ENCODE measurements at places on chromosomes 3 and 15.

DNA sequence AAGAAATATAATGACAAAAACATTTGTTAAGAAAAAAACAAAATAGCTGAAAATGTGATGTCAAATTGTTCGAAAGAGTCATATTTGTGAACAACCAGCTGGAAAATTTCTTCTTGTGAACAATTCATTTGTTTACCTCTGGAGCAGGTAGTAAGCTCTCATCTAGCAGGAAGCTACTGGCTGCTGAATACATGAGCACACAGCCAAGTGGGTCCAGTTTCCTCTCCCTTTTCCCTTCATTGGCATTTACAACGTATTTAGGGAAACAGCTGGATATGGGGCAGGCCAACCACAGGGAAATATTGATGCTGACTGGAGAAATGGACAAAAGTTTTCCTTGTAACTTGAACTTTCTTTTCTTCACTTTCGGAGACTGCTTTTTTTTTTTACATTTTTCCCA lies 1354.7 kb upstream of the EPHA6 start:
- DNase-seq, result no peak

GRCh38 chr3:132840201-132840700 lies 118.0 kb upstream of the NPHP3 start:
- no peak for DNase-seq

- no peak for DNase-seq
These were observed 128.5 kb downstream of the C3orf70 start for GRCh38 chr3:185024406-185024805.

- no peak for DNase-seq
These were observed 68.9 kb upstream of the TNFSF10 start for GRCh38 chr3:172591876-172592771.

DNA sequence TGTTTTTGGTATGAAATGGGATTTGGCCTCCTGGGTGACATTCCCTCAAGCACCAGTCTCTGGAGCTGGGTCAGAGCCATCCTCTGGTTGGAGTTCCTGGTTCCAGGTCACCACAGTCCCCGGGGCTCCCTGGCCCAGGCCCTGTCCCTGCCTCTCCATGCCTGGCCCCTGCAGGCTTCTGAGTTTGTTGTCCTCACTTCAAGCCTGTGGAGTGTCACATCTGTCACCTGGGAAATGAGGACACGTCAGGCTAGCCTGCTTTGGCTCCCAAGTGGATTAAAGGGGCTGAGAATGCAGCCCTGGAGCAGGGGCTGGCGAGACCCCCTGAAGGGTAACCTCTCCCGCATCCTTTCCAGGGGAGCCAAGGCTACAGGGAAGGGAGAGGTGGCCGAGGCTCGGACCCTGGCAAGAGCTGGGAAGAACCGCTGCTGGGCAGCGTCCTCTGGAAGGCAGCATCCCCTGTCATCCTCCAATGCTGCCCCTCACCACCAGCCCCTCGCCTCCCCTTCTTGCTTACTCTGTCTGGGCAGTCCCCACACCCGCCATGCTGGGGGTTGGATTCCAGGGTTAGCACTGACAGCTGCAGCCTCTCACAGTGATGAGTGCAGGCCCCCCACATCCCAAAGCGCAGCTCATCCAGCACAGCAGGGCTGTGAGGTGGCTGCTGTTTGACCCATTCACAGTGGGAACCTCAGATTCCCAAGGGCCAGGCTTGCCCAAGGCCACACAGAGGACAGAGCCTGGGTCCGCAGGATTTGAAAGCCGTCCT lies 75.5 kb upstream of the IQSEC1 start:
- no peak for DNase-seq

DNA sequence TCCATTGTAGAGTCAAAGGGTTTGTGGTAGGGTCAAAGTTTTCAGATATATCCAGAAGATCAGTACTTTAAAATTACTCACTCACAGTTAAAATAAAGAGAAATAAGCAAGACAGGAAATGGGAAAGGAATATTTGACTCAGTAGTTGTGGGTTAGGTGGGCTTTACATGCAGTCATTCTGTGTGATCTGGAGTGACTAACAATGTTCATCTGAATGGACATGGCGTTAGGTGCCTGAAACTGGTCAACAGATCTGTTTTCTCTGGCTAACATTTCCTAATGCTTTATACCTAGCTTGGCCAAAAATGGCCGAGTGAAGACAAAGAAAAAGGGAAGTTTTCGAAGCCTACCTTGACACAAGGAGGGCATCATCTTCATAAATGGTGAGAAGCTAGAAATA lies 133.4 kb upstream of the SATB1 start:
- no peak for DNase-seq

- no peak for DNase-seq
These were observed 270.0 kb downstream of the NAALADL2 start for GRCh38 chr3:175129126-175129525.

- no peak for DNase-seq
These were observed 208.5 kb downstream of the TBL1XR1 start for GRCh38 chr3:176988795-176989194.

- DNase-seq, result no peak
These were observed 37.0 kb downstream of the NPTN start for GRCh38 chr15:73596174-73596573.

- no peak for DNase-seq
These were observed 168.8 kb upstream of the VEPH1 start for GRCh38 chr3:157672061-157672460.

- no peak for DNase-seq
These were observed 80.9 kb downstream of the THBS1 start for GRCh38 chr15:39661776-39662175.

GRCh38 chr3:81851176-81851575 lies 89.7 kb upstream of the GBE1 start:
- DNase-seq, result no peak

DNA sequence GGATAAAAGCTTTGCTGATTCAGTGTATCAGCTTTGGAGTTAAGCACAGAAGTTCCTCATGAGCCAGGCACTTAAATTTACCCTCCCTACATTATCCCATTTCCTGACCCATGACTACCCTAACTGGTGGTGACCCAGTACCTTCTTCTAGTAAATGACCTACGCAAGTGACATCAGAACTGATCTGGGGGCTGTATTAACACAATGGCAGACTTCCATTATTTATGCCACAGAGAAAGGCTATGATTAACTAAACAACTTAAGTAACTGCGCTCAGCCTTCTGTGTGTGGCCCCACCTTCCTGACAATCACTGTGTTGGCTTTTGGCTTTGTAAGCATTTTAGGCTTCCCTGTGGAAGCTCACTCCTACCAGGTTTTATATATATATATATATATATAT lies 1.9 kb downstream of the MB21D2 start:
- no peak for DNase-seq

DNA sequence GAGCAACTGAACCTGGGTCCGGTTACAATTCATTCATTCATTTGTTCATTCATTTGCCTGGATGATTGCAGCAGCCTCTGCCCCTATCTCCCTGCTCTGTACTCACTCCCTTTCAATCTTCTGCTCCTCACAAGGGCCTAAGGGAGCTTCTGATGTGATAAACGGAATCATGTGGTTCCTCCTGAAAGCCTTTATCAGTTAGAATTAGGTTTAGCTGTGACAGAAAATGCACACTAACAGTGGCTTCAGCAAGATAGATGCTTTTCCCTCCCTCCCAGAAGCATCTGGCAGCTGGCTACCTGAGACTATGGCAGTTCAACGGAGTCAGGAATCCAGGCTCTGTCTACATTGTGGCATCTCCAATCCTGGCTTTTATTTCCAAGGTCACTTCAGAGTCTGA lies 196.0 kb downstream of the ADAMTS9 start:
- no peak for DNase-seq

GRCh38 chr15:73867426-73867825 lies 5.9 kb upstream of the TBC1D21 start:
- DNase-seq, result no peak

DNA sequence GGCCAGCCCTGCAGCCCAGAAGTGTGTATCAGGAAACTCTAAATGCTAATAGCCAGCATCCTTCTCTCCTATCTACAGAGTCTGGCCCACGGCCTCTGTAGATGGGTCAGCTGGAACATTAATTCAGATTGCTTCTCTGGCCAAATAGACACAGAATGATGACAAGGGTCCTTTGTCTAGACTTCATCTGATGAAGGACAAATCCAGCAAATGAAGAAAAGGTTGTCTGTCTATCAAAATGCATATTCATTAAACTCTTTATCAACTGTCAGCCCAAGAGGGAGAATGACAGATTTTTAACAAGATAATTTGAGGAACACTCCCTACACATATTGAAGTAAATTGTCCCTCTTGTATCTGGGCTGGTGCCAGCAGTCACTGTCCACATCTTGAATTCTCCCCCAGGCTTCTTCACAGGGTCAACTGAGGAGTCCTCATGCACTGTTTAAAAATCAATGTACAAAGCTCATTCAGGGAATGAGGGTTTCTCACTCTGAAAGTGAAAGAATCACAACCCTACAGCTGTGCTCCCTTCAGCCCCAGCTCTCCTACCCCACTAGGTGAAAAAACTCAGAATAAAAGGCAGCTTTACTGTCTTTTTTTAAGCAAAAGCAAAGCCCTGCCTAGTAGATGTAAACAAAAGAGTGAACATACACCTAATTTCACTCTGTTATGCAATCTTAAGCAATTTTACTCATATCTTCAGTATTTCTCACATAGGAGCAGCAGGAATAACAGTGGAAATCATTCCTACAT lies 507.7 kb downstream of the IGSF11 start:
- no peak for DNase-seq

DNA sequence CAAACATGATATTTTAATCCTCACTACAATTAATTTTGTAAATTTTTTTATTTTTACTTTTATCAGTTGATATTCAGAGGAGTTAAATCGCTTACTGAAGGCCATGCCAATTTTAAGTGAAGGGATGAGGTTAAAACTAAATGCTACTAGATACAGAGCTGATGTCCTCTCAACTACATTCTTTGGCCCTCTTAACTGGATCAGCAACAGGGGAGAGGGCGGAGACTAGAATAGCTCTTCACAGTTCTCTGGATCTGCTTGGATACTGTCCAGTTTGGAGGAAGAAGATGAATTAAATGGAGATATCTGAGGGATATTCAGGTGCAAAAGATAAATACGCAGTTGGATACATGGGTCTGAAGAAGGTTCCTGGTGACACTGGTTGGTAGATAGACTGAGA lies 85.6 kb upstream of the LYSMD4 start:
- no peak for DNase-seq

DNA sequence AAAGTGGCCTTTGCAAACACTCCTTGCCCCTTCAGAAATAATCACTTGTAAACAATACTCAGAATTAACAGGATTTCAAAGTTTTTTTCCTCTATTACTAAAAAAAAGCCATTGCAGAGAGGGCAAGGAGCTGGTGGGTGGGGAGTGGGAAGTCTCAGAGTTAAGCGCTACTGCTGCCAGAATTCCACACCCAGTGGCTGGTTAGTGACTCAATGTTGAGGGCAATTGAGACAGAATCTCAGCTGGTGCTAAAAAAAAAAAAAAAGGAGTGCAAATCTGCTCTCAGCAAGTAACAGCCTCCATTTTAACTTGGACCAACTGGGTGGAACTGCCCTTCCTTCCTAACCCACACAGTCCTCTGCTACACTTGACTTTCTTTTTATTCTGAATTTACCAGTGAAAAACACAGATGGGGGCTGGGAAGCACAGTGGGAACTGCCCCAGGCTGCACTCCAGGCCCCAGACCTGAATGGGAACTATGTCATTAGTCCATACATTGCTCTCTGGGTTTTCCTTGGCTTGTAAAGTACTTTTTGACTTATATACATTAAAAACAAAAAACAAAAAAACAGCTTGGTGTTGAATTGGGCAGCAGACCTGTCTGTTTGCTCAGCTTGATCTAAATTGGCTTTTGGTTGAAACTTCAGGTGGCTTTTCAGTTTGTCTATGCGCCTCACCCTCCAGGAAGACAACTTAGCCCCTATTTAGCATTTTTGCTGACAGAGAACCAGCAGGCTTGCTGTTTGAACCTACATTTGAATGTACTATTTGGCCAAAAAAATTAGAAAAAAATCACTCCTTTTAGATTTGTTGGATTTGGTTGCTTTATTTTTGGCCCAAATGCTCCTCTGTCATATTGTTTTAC lies 357.8 kb upstream of the TBL1XR1 start:
- DNase-seq, result no peak

DNA sequence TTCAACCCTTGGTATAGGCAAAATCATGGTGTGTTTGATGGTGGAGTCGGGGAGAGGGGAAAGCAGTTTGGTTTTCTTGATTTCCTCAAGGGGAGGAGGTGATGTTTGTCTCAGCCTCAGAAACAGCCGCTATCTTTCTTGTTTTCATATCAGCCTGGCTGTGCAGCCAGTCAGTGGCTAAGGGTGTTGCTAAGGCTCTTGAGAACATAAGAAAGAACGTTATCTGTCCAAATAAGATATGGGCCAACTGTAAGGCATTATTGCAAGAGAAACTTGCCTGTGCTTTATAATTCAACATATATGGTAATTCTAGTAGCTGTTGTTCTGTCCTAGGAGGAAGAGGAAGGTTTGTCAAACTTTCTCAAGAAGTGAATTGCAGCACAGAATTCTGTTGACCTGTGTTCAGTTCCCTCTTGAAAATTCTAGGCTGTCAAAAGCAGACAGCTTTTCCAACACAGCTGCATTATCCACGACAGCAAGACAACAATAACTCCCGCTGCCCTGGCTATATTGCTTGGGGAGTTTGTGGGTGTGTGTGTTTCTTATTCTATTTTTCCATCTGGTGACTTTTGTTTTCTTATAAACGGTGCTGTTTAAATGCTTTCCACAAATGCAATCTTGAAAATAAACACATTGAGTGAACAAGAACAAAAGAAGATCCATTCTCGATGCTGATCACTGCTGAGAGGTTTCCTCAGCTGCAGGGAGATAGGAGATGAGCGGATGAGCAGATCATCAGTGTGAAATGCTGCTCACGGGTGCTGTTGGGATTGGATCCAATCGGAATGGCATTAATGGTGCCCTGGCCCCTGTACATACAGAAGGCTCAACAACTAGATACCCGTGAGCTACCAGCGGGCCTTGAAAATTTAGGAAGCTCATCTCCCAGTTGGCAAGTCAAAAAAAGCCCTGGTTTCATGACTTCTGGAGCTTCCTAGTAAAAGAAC lies 90.8 kb upstream of the TNFAIP8L3 start:
- no peak for DNase-seq

GRCh38 chr3:94996743-94997142 lies 933.9 kb downstream of the NSUN3 start:
- no peak for DNase-seq

DNA sequence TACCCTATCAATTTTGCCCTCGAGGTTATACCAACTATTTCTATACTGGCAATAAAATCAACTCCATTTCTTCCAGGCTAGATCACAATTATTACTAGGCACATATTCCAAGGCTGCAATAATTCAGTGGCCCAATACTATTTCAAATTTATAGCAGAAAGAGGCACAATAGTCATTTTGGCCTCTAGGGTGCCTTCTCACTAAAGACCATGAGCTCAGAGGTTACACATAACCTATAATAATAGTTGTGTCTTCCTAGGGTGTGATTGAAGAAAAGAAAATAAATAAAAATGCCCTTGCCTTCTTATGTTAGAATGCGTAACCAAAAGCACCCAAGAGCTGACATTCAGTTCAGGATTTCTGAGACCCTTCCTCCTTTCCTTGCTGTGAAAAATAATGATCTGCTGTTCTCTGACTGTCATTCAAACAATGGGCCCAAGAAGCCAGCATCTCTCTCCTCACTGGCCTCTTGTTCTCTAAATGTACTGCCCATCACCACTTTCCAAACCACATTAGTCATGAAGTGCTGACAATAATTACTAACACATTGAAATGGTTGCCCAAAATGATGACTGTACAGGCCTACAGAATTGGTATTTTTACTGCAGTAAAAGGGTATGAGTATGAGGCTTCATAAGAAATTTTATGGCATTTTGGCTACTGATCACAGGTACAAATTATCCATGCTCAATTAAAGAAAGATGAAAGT lies 244.8 kb downstream of the LRRN1 start:
- DNase-seq, result no peak
